ENCODE measurements at places on chromosomes 1 and 21.

GRCh38 chr1:77134359-77134758, 84.9 kb downstream of the PIGK start:
- DNase-seq, result no peak

GRCh38 chr21:35057428-35057827, 8.3 kb upstream of the RUNX1 start:
- DNase-seq, result no peak

DNA sequence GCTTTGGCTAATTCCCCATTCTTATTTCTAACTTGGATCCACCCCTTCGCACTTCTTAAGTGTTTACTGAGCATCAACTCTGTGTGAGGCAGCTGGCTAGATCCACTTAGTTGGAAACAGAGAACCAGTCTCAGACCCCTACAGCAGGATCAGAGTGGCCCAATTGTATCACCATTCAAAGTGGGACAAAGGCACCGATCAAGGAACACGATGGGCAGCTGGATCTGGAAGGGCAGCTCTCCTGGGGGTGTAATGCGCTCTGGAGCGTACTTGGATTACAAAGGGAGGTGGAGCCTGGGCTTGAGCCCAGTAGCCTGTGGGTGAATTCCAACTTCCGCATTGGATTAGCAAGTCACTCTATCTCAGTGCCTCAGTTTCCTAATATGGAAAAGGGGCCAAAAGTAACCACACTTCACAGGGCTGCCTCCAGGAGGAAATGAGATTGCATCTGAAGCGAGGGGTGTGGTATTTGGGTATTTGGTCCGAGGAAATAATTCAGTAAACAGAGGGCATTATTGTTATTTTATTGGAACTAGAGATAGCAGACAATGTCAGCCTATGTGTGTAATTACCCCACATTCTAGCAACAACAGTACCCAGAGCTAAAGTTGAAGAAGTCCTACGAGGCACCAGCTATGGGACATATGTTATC, 11.9 kb downstream of the ECE1 start:
- no peak for DNase-seq

GRCh38 chr1:36576118-36576517, 93.4 kb upstream of the CSF3R start:
- peak; percentile 31 for DNase-seq

GRCh38 chr1:76095802-76096201, 21.3 kb downstream of the ST6GALNAC3 start:
- no peak for DNase-seq

DNA sequence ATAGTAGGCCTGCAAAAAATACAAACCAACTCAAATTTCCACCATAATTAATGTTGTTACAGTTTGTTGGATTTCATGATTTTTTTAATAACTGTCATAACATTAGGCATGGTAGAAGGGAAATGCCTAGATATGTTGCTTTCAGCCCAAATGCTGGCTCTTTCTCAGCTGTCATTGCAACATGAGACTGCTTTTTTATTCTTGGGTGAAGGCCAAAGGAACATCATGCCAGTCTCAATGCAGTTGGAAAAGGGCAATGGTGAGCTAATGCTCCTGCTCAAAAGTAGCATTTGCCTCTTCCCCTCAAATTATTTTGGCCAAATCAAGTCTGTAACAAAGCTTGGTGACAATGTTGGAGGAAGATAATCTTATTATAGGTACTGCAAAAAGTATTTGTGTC, 877.7 kb upstream of the PRMT6 start:
- DNase-seq, result no peak

DNA sequence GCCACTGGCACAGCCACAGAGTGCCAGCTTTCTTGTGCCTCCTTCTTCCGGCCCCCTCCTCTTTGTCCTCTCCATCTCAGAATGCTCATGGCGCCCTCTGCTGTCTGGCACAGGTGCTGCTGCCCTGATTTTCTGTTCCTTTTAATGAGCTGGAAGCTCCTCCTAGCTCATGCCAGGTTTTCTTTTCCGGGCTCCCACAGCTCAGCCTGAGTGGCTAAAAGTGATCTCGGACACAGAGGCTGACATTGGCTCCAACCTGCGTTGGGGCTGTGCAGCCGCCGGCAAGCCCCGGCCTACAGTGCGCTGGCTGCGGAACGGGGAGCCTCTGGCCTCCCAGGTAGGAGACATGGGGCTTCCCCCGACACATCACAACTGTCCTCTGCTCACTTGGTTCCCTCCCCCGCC, 18.7 kb downstream of the CNTN2 start:
- peak; percentile 58 for DNase-seq

DNA sequence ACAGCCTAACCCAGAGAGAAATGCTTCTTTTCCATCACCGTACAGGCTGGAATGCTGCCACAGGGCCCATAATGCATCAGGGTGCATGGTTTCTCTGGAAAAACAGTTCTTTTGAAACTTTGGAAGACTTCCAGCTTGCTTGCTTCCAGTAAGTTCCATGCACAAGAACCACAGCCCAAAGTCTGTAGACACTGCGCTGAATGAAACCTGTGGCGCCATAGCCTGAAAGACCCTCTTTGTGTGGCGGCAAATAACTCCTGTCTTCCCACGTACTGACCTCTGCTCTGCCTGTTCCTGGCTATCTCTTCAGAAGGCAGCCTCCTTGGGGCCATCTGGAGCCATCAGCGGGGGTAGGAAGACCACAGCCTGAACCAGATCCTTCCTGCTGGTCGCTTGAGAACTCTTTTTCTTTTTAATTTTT, 15.1 kb downstream of the MIIP start:
- no peak for DNase-seq

DNA sequence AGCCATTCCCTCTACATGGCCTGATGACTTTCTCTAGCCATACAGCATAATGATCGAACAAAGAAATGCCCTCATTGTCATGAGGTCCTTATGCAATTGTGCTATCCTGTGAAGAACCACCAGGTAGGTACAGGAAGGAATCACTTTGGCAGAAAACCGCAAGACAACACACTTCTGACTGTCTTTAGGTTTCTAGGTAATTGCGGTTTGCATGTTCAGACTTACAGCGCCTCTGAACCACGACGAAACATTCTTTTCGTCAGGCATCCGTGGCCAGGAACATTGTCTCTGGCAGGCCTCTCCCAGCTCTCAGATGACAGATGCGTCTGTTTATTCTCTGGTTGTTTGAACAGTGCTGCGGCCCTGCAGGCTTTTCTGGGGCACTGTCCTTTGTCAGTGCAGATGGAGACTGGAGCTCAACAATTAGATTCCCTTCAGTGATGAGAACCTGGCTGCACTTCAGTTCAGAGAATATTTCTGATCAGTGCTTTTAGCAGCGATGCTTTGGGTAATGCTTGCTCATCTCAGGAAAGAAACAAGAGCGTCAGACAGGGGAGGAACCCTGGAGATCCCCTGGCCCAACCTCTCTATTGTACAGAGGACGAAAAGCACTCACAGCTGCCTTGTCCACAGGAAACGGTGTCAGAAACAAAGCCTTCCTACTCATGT, 63.4 kb downstream of the B3GALT5 start:
- DNase-seq, result no peak

- no peak for DNase-seq
Observed at GRCh38 chr1:172585348-172585747, 52.4 kb downstream of the SUCO start.

DNA sequence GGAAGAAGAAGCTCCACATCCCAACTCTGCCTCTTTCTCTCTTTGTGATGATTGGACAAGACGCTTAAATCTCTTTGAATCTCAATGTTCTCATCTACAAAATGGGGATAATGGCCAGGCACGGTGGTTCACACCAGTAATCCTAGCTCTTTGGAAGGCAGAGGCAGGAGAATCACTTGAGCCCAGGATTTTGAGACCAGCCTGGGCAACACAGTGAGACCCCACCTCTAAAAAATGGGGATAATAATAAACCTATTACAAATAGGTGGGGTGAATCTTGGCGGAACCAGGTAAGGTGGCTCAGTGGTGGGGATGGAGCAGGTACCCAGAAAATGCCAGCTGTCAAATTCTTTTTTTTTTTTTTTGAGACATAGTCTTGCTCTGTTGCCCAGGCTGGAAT, 29.4 kb upstream of the ARHGEF10L start:
- DNase-seq, result no peak

- no peak for DNase-seq
Observed at GRCh38 chr1:67031859-67032247, 22.1 kb downstream of the SLC35D1 start.

- DNase-seq, result no peak
Observed at GRCh38 chr1:104973516-104973915, 1223.8 kb downstream of the AMY1C start.

- peak; percentile 18 for DNase-seq
Observed at GRCh38 chr1:173009597-173009996, 41.1 kb downstream of the TNFSF18 start.

DNA sequence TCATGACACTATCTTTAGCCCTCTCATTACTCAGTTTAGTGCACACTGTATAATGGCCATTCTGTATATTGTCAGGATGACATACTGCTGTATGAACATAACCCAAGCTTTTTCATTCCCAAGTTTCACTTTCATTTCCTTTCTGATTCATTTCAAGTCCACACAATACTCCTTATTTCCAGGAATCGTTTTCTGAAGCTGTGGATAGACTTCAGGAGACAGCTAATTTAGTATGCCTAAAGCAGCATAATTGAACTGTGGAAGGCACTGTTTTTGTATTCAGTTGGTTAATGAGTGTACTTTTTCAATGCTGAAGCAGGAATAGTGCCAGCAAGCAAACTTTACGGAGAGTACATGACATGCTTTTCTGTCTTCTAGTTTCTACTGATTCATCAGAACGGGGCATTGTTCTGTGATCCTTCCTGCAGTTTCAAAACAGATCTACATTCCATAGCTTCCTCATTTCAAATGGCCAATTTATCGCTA, 578.5 kb upstream of the ZP4 start:
- DNase-seq, result no peak

DNA sequence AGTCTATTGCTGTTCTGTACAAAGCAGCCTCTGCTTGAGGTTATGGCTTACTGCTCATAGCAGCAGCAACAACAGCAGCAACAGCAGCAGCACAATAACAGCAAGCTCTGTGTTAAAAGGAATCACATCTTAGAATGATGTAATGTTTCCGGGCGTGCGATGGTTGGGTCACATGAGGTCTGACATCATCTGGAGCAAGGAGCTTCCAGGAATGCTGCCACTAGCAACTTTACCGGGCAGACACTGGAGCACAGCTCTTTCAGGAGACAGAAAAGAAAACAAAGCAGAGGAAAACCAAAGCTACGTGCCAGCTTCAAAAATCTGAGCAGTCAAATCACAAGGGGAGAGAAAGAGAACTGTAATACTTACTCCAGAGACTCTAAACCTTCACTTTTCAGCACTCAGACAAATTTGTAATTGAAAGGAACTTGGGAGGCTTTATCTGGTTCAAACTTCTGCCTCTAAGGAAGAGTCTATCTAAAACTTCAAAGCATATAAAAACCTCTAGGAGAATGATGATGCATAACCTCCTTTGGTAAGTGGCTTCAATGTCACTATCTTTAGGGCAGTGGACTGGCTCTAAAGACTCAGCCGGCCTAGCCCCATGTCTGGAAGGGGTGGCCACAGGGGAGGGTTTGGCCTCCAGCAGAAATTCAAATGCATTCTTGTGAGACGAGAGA, 28.3 kb upstream of the RAB3GAP2 start:
- no peak for DNase-seq

GRCh38 chr1:188700116-188700515, 1777.5 kb downstream of the BRINP3 start:
- DNase-seq, result no peak

- DNase-seq, result no peak
Observed at GRCh38 chr1:118254491-118255425, 69.7 kb upstream of the SPAG17 start.

DNA sequence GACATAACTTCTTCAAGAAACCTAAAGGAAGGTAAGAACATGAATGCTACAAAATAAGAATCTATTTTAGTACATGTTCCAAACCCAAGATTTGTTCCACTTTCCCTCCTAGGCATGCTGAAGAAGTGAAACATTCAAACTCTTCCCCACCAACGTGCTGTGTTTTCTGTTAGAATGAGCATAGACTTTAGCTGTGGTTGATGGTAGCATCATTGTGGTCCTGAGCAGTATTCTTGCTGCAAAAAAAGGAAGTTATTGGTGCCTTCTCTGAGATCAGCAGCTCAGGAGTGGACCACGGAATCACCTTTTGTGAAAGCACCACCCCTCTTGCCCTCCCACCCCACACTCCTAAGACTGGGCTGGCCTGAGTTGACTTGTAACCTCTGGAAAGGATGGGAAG, 100.4 kb upstream of the POGK start:
- no peak for DNase-seq

DNA sequence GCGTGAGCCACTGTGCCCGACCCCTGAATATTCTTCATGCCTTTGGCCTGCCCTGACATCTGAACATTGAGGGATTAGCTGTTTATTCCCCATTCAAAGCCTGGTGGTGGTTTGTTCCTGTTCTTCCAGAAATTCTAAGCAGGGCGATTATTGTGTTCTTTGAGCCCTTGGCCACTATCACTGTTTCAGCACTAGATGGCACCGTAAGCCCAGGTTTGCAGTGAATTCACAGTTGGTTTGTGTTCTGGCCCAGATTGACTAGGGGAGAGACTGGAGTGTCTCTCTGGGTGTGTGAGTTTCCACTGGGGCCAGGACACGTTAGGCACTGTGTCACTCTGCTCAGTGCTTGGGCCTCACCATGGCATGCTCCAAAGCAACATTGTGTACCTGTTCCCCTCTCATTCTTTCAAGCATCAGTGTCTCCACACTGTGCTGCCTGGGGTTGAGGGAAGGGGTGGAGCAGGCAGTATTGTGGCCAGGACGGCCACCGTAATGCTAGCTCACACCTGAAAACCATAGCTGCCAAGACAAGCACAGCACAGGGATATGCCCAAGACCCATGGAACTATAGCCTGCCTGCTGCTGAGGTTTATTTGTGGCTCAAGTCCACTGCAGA, 52.7 kb downstream of the PKN2 start:
- peak; percentile 29 for DNase-seq

DNA sequence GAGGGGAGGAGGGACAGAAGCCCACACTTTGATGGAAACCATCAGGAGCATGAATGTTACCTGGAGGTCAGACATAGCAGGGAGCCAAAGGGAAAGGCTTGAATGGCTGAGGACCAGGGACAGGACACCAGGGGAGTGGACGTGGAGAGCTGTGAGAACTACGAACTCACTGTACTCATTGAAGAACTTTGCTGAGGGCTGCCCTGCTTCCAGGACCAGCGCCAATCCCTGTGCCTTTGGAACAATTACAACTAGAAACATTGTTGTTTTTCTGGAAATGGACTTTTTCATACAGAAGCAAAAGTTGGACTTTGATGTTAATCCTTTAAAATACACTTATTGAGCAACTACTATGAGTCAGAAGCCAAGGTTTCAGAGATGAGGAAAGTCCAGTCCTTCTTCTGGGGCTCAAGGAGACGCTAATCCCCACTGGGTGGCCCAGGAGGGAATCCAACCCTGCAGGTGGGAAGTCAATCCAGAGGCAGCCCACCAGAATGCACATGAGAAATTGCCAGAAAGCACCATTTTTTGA, 12.9 kb downstream of the TSPAN2 start:
- DNase-seq, result no peak

- DNase-seq, result no peak
Observed at GRCh38 chr1:72777918-72778317, 495.6 kb upstream of the NEGR1 start.

DNA sequence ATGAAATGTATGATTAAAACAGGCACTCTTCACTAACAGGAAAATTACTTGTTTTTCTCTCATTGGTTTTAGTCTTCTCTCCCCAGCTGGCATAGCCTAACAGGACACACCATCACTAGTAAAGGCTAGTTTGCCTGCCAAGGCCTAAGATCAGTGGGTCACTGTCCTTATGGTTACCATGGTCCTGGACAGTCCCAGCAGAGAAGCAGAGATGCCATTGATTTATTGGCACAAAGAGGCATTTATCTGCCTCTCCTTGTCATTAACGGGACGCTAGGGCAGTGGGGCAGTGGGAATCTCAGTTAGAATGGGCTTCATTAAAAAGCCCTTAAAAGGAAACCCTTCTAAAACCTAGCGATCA, 13.9 kb downstream of the CD247 start:
- DNase-seq, result no peak

GRCh38 chr1:23980728-23981070, 572 bp upstream of the SRSF10 start:
- DNase-seq, result peak; percentile 45

Measured in CD4-positive, alpha-beta T cell treated with Interleukin-15 for 1 hour (primary cell).